ENCODE measurements at places on chromosomes 11 and 22. TPM values are rescaled to one million over a fixed set of nuclear protein-coding genes. Genes with fewer than 3 reads are reported as not detected.

DNA sequence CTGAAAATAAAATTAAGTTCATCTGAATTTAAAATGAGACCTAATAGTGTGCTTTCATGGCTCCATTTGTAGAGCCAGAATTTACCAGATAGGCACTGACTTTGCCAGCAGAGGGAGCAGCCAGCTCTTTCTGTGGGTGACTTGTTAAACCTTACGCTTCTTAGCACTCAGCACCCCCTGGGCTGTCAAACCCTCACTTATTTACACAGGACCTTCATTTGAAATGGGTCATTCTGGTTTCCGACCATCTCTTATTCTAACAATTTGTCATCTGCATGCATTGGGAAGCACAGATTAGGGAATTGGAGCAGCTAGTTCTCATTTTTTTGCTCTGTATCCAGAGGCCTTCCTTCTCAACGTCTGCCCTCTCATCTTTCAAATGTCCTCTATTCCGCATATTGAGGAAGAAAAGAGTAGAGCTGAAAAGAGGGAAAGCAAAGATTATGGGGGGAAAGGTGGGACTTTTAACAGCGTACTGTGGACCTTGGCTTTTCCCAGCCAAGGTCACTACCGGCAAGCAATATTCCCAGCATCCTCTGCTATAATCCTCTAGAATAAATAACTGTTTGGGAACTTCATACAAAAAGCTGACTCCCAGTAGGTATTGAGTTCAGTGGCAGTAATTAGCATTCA is 3.1 kb downstream of the ASRGL1 start:
- DNase-seq = peak; percentile 13

Gene PHF21B
- 0.27 TPM for total RNA-seq

DNA sequence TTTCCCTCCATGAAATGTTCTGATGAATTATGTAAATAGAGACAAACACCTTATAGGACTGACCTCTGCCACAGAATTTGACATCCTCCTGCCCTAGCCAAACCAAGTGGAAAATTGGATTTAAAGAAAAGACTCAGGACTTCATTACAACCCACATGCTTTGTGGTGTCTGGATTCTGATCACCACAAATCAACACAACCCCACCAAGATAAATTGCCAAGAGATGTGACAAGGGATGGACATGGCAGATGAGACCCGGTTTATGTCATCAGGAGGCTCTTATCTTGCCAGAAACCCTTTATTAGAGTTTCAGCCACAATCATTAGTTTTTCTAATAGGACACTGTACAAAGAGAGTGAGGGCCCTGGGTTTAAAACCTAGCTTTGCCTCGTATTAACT is 57.9 kb upstream of the SLC6A5 start:
- DNase-seq = no peak

- DNase-seq = no peak
Observed at GRCh38 chr22:46139895-46140350, 10.4 kb upstream of the PPARA start.

- DNase-seq = no peak
Observed at GRCh38 chr11:124534051-124534450, 9.4 kb downstream of the OR8B12 start.

DNA sequence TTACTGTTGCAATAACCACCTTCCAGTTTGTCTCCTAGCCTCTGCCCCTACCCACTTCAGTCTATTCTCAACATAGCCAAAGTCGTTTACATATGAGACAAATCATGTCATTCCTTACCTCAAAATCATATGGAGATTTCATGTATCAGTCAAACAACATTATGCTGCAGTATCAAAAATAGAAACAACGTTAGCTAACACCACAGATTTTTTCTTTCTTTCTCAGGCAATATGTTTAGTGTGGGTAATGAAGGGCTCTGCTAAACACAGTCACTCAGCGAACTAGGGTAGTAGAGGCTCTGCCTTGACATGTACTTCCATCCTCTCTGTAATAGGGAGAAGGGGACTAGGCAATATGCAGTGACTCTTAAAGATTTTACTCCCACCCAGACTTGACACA is 141.3 kb upstream of the DDI1 start:
- no peak for DNase-seq

- no peak for DNase-seq
Observed at GRCh38 chr11:119023741-119024140, 5.2 kb downstream of the TRAPPC4 start.

- peak; percentile 5 for DNase-seq
Observed at GRCh38 chr11:12544986-12545775, 129.0 kb upstream of the TEAD1 start.

Gene SERPING1
- 13.0 TPM for total RNA-seq

DNA sequence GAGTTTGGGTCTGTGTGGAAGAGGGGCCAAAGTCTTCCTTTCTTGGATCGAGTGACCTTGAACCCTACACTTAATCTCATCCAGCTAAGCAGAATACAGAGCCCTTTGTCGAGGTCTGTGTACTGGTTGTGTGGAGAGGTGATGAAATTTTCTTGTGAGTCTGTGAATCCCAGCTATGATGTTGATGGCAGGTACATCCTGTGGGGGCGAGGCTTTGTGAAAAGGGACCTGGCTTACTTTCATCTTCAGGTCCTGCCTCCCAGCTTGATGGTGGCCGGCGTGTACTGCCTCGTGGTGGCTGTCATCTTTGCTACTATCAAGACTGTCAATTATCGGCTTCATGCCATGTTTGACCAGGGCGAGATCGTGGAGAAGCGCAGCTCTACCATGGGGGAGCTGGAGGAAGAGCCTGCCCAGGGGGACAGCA is 1.0 kb downstream of the PCNX3 start:
- DNase-seq = no peak

DNA sequence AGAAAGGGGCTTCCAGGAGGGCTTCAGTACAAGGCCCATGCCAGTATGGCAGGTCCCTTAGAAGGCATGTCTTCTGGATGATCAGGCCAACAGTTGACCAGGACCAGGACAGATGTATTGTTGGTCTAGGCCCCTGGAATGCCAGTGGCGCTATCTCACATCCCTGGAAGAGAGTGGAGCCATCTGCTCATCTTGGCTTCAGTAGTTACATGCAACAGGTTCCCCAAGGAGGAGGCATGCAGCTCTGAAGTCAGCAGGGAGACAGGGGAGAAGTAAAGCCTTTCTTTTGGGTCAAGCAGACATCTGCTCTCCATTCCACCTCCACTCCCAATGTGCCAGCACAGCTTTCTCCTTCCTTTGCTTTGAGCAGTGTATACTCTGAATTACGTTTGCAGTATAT is 244.1 kb downstream of the KIRREL3 start:
- no peak for DNase-seq

- no peak for DNase-seq
Observed at GRCh38 chr22:22167791-22168189, 76.8 kb upstream of the VPREB1 start.

Gene ELP4
- total RNA-seq = 16.6 TPM

DNA sequence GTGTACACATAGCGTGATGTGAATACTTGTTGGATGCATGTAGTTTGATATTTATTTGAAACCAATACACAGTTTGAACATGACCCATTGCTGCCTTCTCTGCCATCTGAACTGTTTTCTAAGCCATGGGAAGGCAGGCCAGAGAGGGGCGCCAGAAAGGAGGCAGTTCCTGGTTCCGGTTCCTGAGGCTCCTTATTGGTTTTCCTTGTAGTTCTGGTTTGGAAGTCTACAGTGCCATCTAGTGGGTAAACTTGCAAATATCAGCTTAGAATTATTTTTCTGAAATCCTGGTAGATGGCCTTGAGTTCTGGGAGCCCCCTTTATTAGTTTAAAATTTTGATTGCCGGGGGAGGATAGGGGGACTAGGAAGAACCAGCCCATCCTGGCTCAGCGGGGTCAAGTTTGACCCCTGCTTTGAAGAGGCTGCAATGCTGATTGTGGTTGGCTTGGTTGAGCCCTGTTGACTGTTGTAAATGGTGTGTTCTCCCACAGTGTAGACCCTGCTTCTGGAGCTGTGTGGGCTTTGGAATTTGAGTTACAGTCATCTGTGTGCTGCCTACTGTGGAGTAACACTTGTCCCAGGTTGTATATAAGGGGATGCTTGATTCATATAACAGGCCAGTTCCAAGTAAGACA is 48.4 kb downstream of the GRAMD1B start:
- DNase-seq = peak; percentile 48

Gene APLNR
- total RNA-seq = not detected

DNA sequence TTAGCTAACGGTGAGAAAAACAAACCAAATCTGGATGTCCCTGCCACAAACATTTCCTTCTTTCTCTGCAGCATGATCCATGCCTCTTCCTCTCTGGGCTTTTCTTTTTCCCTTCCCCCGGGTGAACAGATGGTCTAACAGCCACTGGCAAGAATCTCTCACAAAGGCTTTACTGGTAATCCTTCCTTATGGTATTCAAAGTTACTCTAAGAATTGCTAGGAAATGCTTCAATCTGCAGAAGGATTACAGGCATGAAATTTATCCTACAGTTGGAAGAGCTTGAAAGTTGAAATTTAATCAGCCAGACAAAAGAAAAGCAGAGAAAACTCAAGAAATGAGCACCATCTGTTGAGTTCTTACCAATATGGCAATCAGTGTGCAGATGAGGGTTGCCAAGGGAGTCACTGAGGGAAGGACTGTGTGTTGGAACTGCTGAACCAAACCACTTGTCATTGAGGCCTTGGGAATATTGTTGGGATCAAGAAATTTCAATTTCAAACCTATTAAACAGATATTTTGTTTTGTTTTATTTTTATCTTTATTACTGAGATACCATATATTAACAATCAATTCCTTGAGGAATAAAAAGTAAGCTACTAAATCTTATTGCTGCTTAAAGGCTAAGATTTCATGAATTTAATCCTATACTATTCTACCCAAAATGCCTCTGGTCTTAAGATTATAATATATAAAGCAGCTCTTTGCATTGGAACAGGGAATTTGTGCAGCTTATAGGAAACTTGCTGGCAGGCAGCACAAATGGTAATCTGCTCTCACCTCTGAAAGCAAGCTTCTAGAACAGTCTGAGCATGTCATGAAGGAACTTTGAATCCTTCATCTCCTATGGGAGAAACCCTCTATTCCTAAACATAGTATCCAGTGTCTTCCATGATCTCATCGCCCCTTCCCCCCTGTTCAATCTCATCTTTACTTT is 29.7 kb upstream of the NDUFC2 start:
- DNase-seq = no peak

- no peak for DNase-seq
Observed at GRCh38 chr11:70868341-70868885, 384.0 kb downstream of the SHANK2 start.

GRCh38 chr11:88066090-88066489 is 109.2 kb downstream of the RAB38 start:
- no peak for DNase-seq

Gene ANO1
- total RNA-seq = 71.4 TPM

GRCh38 chr11:115193914-115194801 is 310.1 kb downstream of the CADM1 start:
- no peak for DNase-seq

Gene INS
- total RNA-seq = not detected

DNA sequence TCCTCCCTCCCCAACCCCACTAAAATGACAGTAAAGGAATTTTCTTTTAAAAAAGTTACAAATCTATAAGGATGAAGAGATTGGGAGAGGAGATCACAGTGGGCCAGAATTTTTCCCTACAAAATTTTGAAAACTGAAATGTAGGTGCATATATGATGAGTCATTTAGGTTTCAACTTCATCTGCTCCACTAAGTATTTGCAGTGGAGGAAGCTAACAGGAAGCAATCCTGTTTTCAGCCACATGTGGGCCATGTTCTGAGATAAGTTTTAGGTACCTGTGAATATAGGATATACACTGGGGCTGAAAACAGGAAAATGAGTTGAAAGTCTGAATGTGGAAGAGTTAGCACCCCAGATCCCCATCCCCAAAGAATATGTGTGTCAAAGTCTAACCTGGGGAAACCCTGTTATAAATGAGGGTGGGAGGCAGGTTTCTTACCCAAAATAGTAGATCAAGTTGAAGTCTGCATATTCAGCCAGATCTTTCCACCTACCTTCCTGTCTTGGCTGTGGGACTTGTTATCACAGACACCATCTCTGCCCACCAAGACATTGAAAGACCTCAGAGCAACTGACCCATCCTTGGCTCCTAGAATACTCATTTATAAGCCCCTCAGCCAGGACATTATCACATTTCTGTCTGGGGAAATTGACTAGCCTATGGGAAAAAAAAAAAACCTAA is 87.3 kb downstream of the PACS1 start:
- peak; percentile 26 for DNase-seq

- DNase-seq = no peak
Observed at GRCh38 chr11:15223318-15223717, 108.6 kb downstream of the INSC start.

Gene IMMP1L
- 18.8 TPM for total RNA-seq

- no peak for DNase-seq
Observed at GRCh38 chr11:63639199-63639832, 25.1 kb upstream of the PLAAT3 start.

- DNase-seq = no peak
Observed at GRCh38 chr11:20616920-20617319, 17.5 kb downstream of the SLC6A5 start.

Gene MPZL3
- 9.8 TPM for total RNA-seq

GRCh38 chr22:24871611-24872205 is 65.7 kb downstream of the SGSM1 start:
- DNase-seq = no peak

- no peak for DNase-seq
Observed at GRCh38 chr22:47784991-47785390, 1022.5 kb downstream of the TBC1D22A start.

- DNase-seq = no peak
Observed at GRCh38 chr11:19625438-19625837, 87.2 kb upstream of the NAV2 start.

DNA sequence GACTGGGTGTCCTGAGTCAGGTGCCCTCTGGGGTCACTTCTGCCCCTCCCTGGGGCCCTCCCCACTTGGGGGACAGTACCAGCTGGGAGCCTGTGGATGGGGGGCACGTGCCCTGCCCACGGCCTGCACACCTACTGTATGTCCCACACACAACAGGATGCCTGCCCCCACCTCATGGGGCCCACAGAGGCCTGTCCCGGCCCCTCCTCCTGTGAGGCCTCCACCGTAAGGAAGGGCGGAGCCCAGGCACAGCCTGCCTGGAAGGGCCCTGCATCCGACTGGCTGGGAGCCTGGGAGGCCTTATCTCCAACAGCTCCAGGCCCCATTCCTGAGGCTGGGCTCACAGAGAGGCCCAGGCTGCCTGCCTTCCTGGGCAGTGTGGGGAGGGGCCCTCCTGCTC is 47.8 kb downstream of the BRSK2 start:
- no peak for DNase-seq

Gene DMC1
- 4.0 TPM for total RNA-seq

Gene SMPD1
- 10.4 TPM for total RNA-seq

Gene NLRP14
- total RNA-seq = 0.07 TPM

- no peak for DNase-seq
Observed at GRCh38 chr11:119337581-119338317, 2.9 kb downstream of the C1QTNF5 start.

Data from foreskin keratinocyte (primary cell).